ENCODE measurements at places on chromosomes 12 and 14.
A peak's percentile ranks its signal among the peaks of the same experiment; 100 is the strongest.

GRCh38 chr12:82517027-82517426 is 158.7 kb downstream of the METTL25 start:
- DNase-seq = no peak

- DNase-seq = no peak
Observed at GRCh38 chr14:67133595-67134441, 55.4 kb upstream of the GARIN2 start.

DNA sequence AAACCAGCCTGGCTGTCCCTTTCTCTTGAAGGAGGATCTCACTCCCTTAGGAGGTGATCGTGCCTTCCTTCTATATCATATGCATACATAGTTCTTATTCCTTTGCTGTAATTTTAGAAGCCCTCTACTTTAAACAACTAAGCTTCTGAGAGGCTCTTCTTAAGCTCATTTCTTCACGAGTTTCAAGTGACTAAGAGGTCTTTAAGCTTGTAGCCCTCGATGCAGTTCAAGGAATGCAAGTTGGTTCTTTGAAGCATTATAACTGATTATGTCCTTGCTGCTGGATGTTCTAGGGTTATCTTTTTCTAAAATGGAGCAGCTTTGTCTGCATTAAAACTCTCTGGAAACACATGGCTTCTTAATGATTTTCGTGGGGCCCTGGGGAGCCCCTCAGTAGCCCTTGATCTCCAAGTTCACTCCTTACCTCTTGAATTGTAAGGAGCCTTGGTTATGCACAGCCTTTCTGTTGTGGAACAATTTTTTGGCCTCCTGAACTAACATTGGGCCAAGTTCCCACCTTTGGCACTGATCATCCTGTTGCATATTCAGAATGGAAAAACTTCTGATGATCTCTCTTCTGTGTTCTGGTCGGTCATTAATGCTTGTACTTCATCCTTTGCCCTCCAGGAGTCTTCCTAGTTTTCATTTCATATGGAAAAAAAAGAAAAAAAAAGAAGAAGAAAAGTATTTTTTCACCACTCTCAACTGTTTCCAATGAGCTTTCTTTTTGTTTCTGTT is 12.6 kb downstream of the RASSF8 start:
- no peak for DNase-seq

- DNase-seq = no peak
Observed at GRCh38 chr12:126883697-126884096, 1383.3 kb upstream of the TMEM132C start.

- DNase-seq = peak; percentile 69
Observed at GRCh38 chr14:74608959-74609611, 3.0 kb downstream of the LTBP2 start.

- no peak for DNase-seq
Observed at GRCh38 chr12:127728285-127728684, 538.7 kb upstream of the TMEM132C start.

- no peak for DNase-seq
Observed at GRCh38 chr12:2960390-2960956, 1.3 kb downstream of the TEAD4 start.

GRCh38 chr14:37596790-37597472 is 1.5 kb downstream of the TTC6 start:
- DNase-seq = no peak

- no peak for DNase-seq
Observed at GRCh38 chr12:27785882-27786570, 6.0 kb upstream of the MANSC4 start.

- no peak for DNase-seq
Observed at GRCh38 chr14:50007123-50007903, 109.1 kb downstream of the VCPKMT start.

DNA sequence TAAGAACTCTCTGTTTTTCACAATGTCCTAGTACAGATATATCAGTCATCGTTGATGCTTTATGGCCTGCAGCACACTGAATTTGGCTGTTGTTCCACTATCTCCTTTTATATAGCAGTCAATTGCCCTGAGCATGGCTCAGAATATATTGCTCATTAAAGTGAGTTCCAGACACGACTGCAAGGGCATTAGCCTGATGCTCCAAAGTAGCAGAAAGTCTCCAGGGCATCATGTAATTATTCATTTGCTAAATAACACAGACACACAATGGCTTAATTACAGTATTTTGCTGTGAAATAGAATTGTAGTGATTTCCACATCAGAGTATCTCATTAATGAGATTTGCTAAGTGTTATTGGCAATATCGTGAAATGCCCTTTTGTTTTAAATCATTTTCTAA is 1167.5 kb downstream of the AACS start:
- DNase-seq = no peak

- no peak for DNase-seq
Observed at GRCh38 chr12:113519464-113520307, 48.0 kb upstream of the LHX5 start.

DNA sequence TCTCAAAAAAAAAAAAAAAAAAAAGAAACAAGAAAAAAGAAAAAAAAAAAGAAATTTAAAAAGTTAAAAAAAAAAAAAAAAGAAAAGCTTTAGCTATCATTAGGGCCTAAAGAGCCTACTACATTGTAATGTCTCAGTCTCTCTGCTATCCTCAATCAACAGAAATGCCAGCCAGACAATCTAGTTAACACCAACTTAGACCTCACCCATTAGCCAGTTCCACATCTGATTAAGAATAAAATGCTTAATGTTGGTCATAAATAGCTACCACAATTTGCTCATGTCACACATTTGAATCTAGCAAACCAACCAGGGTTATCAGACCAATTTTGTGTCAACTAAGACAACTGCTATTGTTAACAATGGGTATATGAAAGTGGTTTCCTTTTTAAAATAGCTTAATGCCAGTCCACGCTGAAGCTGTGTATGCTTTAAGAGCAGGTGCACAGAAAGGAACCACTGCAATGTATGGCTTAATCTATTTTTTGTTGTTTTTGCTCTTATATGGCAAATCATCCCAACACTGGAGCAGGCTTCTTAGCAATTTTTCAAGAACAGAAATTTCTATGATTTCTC is 45.5 kb upstream of the SELPLG start:
- DNase-seq = no peak
